Stimulated activated CD4-positive, alpha-beta T cell treated with anti-CD3 and anti-CD28 coated beads, Interleukin-15, amount 100 ng/mL, for 48 hours (primary cell): ENCODE measurements at places on chromosomes 5 and 9.
A peak's percentile ranks its signal among the peaks of the same experiment; 100 is the strongest.

- no peak for DNase-seq
Observed at GRCh38 chr9:91604451-91605179, 181.0 kb upstream of the NFIL3 start.

DNA sequence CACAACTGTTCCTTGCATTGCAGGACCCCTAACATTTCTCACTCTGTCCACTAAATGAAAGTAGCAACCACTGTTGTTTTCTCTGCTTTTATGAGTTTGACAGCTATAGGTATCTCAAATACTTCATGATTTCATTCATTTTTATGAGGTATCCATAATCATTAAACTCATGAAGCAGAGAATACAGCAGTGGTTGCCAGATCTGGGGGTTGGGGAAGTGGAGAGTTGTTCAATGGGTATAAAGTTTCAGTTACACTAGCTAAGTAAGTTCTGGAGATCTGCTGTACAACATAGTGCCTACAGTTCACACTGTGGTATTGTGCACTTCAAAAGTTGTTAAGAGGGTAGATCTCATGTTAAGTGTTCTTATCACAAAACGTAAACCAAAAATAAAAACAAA lies 23.4 kb upstream of the CAMK4 start:
- DNase-seq = no peak

- no peak for DNase-seq
Observed at GRCh38 chr9:5416953-5417352, 20.8 kb downstream of the PLGRKT start.

- DNase-seq = no peak
Observed at GRCh38 chr5:150542933-150543445, 35.1 kb downstream of the NDST1 start.

- no peak for DNase-seq
Observed at GRCh38 chr9:38689678-38690077, 30.3 kb downstream of the FAM240B start.

DNA sequence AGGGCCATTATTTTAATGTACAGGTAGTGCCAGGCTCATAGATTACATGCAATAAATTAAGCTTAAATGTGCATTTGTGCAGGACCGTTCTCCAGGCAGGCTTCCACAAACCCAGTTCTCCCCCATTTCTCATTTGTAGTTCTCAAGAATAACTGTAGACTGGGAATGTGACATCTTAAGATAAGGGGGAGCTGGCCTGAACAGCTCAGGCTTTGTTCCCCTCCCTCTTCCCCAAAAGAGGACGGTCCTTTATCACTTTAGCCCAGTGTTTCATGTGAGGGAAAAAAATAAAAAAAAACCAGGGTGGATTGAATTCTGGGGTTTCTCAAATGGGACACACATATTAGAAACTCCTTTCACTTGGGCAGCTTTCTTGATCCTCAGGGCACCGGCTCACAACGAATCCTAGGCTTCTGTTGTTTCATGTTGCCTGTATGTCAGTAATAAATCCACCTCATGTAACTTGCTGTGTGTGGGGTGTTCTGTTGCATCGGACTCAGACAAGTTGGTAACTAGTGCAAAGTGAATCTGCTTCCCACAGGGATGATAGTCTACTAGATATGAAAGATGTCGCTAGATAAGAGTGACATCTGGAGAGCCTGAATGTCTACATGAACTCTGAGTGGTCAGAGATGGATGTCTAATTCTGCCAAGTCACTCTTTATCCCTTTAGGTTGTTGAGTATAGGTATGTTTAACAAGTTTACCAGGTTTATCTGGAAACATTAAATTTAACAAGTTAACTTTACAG lies 2030.6 kb upstream of the NUDT12 start:
- DNase-seq = no peak

- no peak for DNase-seq
Observed at GRCh38 chr5:90135779-90136378, 273.7 kb downstream of the CETN3 start.

DNA sequence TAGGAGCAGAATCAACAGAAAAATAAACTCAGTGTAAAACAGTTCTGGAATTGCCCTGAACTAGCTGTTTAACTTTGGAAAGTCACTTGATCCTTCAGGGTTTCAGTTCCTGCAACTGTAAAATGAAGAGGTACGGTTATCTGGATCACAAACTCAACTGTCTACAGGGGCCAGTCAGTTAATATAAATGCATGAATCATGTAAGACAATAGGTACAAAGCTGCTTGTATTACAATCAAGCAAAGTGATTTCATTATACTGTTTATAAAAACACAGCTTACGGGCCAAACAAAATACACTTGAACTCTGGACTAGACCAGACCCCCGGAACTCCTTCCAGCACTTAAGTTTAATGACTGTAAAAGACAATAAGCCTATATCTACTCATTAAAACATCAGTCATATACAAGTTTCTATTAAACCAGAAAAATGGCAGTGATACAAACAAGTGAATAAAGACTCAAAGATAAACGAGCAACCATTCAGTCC lies 73.0 kb downstream of the MRPS27 start:
- DNase-seq = no peak

DNA sequence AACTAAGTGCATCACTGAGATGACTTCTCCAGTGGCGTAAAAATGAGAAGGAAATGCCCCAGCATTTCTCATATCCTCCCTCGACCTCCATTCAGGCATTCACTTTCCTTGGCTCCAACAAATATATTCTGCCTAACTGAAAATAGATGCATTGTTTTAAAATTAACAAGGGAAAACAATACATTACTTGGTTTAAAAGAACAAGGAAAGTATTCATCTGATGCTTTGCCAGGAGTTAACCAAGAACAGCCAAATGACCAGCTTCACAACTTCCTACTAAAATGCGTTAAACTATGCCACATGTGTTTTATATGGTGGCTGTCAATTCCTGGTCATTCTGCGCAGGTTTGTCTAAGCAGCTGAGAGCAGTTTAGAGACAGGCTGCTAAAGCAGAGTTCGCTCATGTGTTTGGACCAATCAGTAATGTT lies 121.4 kb downstream of the GNAQ start:
- no peak for DNase-seq

DNA sequence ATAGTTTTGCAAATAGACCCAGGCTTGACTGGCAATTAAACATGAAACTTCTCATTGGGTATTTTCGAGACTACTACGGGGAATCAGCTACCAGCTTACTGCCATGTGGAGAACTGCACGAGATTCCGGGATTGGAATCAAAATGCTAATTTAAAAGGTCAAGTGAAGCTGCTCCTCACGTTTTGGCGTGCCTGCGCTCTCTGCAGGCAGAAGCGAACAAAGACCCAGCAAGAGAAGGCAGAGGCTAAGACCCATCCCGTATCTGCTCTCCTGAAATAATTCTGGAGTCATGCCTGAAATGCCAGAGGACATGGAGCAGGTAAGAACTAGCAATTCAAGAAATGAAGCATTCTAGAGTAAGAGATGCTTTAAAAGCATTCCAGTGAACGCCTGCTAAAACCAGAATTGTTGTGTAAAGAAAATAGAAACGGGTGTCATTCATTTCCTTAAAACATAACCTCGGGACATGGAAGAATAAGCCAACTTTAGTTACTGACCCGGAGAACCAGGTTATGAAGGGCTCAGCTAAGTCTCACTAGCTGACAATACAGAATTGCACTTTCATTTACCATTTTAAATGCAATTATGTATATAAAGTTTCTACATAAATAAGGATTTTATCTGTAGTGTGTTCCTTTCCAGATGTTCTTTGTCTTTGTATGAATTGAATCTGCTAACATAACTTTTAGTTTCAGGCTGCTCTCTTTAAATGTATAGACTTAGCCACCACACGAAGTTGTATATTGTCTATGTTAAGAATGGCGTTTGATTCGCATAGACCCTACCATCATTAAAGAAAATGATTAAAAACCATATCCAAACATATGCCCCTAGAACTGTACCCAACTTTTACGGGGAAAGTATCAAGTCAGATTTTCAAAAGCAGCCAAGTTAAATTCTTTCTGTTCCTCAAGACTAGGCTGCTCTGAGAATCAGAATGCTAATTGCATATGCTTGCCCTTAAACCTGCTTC lies 2.0 kb upstream of the MAT2B start:
- DNase-seq = peak; percentile 7
